ENCODE measurements at places on chromosomes 2 and 18.

GRCh38 chr2:73642338-73643018 is at the start of gene NAT8:
NAT8 (minus strand) TSS chr2:73642422; CDS start chr2:73641628, 794 bp downstream.
- DNase-seq = no peak

DNA sequence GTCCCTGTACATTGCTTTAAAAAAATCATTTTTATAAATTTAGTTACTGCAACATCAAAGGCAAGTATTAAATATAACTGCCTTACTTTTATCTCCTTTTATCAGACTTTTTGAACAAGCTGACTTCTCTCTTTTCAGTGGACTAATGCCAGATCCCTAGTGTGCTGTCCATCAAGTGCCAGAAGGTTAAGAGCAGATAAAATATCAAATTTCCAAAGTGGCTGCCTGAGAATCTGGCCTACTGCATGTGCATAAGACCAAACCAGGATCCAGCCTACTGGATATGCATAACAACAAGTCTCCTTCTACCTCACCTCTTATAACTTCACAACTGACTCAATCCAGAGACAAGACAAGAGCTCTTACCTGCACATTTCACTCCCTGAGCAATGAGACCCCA is 59.8 kb upstream of the CHRNA1 start:
- no peak for DNase-seq

DNA sequence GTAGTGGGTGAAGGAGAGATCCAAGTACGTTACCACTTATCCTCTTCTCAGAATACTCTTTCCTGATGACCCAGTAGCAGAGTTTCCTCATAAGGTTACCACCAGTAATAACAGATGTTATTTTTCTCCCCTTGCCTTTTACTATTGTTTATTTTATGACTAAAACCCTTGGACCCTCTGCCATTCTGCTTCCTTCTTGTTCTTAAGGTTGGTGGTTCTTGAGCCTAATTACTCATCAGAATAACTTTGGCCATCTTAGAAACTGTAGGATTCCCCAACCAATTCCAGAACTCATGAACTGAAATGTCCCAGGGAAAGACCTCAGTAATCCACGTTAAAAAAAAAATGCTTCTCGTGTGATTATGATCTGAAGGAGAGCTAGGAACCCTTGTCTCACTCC is 64.9 kb downstream of the CHST9 start:
- DNase-seq = no peak

- DNase-seq = no peak
Observed at GRCh38 chr2:110832740-110833139, 100.4 kb downstream of the ACOXL start.

DNA sequence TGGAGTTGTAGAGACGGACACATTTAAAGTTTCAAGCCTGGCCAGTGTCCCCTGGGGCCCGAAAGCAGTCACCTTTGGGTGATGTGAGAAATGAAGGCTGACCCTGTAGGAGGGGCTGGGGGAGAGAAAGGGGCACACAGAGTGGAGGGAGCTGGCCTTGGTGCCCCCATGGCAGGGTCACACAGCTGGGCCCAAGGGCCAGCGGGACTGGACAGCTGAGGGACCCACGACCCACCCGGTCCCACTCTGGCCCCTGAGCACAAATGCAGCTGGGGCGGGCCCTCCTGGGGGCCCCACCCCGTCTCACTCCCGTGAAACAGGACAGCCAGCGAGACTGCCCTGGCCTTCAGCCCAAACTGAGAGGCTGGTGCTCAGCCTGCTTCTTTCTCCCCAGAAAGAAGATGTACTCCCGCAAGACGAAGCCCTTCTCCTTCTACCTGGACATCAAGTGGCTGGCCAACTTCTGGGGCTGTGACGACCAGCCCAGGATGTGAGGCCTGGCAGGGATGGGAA is 6.1 kb downstream of the AGXT start:
- DNase-seq = no peak

DNA sequence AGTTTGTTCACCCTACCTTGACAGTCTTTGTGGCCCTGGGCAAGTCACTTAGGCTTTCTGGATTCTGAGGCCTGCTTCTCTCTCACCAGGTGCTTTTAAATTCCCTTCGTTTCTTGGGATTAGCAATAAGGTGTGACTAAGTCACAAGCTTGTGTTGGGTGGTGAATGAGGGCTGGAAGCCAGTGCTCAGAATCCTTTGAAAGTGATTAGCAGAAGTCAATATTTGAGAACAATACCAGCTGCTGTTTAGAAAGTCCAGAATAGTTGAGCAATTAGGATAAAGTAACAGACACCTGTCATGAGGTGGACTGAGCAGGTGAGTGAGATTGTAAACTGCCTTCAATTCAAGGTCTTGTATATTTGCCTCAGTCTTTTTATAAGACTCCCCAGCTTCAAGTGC is 19.3 kb upstream of the MGAT5 start:
- DNase-seq = no peak

DNA sequence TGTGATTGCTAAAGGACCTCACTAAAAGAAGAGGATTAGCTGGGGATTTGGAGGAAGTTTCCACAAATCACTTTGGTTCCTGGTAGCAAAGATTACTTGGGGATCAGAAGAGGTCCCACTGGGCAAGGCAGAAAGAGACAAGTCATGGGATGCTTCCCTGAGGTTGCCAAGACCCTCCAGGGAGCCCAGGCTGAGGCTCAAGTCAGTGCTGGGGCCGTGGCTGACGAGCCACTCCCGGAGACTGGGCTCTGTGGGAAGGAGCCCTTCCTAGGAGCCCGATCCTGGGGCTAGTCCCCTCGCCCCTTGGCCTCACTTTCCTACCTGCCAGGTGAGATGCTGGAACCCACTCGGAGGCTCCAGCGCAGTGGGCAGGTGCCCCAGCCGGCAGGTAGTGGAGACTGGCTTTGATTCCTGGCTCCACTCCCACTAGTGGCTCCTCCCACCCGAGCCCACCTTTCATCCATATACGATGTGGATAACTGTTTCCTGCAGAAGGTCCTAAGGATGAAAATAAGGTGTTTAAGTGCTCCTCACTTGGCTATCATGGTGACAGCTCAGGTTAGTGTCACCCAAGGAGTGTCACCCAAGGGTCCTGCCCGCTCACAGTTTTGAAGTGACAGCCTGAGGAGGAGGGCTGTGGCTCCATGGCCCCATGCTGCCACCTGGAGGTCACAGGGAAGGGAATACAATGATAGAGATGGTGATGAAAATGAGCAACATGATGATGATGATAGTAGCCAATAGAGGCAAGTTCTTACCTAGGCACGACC is 100.5 kb downstream of the CAPN13 start:
- DNase-seq = peak; percentile 71

DNA sequence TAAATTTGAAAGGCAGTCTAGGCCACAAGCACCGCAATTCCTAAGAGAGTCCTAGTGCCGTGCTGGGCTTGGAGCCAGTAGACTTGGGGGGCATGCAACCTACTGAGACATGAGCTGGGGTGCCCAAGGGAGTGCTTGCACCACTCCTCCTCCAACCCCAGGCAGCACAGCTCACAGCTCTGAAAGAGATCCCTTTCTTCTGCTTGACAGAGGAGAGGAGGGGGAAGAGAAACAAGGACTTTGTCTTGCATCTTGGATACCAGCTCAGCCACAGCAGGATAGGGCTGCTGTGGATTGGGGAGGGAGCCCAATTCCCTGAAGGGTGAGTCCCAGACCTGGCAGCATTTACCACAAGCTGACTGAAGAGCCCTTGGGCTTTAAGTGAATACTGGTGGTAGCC is 134.6 kb downstream of the TMEM131 start:
- no peak for DNase-seq

DNA sequence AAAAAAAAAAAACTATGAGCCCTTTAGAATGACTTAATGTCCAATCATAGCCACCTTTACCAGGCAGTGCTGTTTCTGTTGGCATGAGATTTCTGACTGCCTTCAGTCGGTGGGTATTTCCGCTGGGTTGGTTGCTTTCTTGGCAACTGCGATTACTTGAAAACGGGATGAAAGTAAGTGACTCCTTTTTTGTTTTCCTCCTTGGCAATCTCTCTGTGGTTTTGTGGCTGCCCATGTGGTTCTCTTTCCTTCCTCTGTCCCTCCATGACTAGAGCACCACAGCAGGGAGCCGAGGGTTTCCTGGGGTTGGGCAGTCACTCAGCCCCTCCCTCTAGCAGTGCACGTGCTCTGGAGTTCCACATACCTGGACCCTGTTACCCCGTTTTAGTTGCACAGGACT is 112.1 kb downstream of the KLHL29 start:
- peak; percentile 53 for DNase-seq

GRCh38 chr2:203549406-203549805 is 14.3 kb upstream of the RAPH1 start:
- no peak for DNase-seq

- DNase-seq = no peak
Observed at GRCh38 chr2:205288686-205289085, 393.6 kb upstream of the NRP2 start.

- DNase-seq = no peak
Observed at GRCh38 chr2:98308068-98308467, 38.2 kb upstream of the CNGA3 start.

DNA sequence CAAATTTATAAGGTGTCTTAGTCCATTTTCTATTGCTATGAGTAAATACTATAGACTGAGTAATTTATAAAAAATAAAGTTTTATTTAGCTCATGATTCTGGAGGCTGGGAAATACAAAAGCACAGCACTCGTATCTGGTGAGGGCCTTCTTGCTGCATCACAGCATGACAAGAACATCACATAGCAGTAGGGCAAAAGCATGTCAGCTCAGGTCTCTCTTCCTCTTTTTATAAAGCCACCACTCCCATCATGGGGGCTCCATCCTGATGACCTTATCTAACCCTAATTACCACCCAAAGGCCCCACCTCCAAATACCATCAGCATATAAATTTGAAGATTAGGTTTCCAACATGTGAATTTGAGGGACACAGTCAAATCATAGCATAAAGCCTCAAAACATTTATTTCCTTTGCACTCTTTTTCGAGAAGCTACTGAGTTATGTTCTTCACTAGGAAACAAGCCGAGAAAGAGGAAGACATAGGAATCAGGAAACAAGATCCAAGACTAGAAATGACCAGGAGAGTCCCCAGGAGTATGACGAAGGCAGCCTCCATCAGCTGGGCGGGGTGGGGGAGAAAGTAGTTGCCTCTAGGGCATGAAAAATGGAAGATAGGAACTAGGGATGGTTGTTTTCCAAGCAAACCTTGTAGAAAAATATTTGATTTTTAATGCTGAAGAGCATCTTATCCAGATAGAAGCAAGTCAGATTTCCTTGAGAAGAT is 24.1 kb upstream of the NABP1 start:
- no peak for DNase-seq

GRCh38 chr18:51399491-51400122 is 202.1 kb upstream of the MEX3C start:
- DNase-seq = no peak

DNA sequence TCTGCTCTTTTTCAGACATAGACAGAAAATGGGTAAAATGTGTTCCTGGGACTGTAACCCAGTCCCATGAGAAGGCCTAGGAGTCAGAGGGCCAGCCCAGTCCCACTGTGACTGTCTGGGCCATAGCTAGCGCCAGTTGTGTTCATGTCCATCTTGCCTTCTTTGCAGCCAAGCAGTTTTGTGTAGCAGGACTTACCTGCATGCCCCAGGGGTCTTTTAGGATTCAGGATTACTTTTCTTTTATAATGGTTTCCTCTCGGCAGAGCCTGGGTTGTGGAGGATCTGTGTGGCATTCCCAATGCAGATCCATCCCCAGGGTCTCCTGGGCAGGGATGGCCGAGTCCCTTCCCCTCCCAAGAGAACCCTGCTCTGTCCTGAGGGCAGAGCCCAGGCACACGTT is 90.8 kb downstream of the FHOD3 start:
- DNase-seq = no peak

GRCh38 chr2:207530160-207531031 is 634 bp downstream of the CREB1 start:
- peak; percentile 81 for DNase-seq

DNA sequence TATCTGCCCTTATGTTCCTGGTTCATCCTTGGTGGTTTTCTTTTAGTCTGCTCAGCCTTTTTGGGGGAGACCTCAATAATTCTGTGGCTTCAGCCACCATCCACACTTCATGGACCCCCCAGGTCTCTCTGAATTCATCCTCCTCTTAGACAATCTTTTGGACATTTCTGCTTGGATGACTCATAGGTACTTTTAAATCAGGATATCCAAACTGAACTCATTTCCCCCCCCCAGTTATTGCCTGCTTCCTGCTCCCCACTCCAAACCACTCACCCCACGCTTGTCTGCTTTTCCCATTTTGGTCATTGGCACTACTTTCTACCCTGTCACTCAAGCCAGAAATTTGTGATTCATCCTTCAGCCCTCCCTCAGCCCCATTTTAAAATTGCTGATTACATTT is 78.5 kb downstream of the TANC1 start:
- no peak for DNase-seq

GRCh38 chr2:15731889-15732271 is 140.2 kb downstream of the DDX1 start:
- no peak for DNase-seq

DNA sequence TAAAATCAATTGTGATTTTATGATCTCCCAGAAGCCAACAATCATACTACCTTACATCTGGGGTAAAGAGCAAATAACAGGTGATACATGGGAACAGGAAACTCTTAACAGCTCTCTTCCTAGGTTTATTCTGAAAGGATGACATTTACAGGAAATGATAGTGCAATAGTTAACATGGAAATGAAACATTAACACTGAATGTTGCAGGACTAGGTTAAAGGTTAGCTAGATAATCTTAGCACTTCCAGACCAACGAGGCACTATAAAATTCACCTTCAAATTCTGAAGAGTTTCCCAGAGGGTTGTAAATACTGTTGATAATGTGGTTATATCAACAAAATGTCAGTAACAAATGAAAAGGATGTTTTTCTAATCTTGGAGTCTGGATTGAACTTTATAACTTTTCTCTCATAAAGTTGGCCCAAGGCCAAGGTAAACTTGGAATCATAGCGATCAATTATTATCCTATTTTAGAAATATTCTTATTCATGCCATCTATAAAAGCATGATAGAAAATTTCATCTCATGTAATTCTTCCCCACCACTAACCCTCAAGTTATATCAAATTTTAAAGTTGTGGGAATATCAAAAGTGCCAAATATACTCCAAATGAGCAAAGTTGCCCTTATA is 32.9 kb upstream of the GCG start:
- DNase-seq = no peak

GRCh38 chr2:174125090-174125489 is 123.2 kb downstream of the OLA1 start:
- DNase-seq = no peak

DNA sequence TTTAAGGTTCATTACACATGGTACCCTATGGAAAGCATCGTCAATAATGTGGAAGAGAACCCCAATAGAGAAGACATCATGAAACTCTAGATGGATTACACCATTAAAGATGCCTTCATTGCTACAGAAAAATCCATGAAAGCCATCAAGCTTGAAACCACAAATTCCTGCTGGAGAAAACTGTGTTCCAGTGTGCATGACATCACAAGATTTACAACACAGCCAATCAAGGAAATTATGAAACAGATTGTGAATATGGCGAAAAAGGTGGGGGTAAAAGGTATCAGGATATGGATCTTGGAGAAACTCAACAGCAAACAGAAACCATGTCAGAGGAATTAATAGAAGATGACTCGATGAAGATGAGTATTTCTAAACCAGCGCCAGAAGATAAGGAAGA is 200.0 kb downstream of the SLC4A10 start:
- DNase-seq = no peak

All from HL-60 (cell line).